ENCODE measurements at places on chromosomes 11 and 22.

DNA sequence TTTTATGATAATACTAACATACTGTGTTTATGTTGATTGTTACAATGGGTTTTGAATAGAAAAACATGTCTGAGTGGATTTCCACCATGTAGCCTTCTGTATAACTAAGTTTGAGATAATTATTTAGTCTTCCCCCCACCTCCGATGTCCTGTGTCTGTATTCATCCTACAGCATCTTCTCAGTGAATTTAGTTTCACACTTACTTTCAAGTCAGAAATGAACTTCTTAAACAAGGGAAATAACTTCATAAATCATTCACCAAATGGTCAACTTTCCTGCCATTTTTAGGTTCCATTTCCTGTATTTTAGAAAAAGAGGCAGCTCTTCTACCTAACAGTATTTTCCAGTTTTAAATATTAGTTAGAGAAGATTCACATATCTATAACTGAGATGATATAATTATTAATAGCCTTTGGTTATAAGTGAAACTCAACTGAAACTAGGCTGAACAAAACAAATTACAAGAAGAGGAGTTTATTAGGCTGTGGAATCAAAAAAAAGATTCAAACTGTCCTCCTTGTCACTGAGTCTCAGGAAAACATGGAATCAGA is 3.5 kb downstream of the OR51B5 start:
- H3K4me3 ChIP-seq = no peak overlapping the region
- no peaks in the 10 kb centered on the region for H3K36me3 ChIP-seq
- no peaks in the 10 kb centered on the region for H3K4me1 ChIP-seq
- no peak overlapping the region for H3K27ac ChIP-seq
- no peaks in the 10 kb centered on the region for H3K27me3 ChIP-seq

- peaks cover 10% of the 10 kb centered on the region for H3K4me1 ChIP-seq
- peaks cover 4% of the 10 kb centered on the region for H3K36me3 ChIP-seq
- peaks cover 1% of the 10 kb centered on the region for H3K27me3 ChIP-seq
Measured at GRCh38 chr22:29503811-29504372, 23.9 kb downstream of the NEFH start.

- H3K36me3 ChIP-seq = peaks cover 5% of the 10 kb centered on the region
- H3K4me1 ChIP-seq = peaks cover 4% of the 10 kb centered on the region
- DNase-seq = no peak
- H3K27me3 ChIP-seq = peaks cover 50% of the 10 kb centered on the region
- no peak overlapping the region for H3K27ac ChIP-seq
Measured at GRCh38 chr11:64294774-64295173, 3.7 kb downstream of the KCNK4 start.

- H3K36me3 ChIP-seq = no peaks in the 10 kb centered on the region
- H3K27ac ChIP-seq = peak overlapping the region; percentile 64
- H3K27me3 ChIP-seq = peaks cover 11% of the 10 kb centered on the region
- no peak overlapping the region for H3K4me3 ChIP-seq
- H3K4me1 ChIP-seq = peaks cover 42% of the 10 kb centered on the region
- no peak for DNase-seq
Measured at GRCh38 chr11:75508051-75508561, 17.6 kb downstream of the GDPD5 start.

- no peaks in the 10 kb centered on the region for H3K4me1 ChIP-seq
- peaks cover 7% of the 10 kb centered on the region for H3K27me3 ChIP-seq
- DNase-seq = no peak
- no peak overlapping the region for H3K4me3 ChIP-seq
Measured at GRCh38 chr11:47983464-47984397, 3.4 kb downstream of the PTPRJ start.
